ENCODE measurements at places on chromosomes 13 and 19.

DNA sequence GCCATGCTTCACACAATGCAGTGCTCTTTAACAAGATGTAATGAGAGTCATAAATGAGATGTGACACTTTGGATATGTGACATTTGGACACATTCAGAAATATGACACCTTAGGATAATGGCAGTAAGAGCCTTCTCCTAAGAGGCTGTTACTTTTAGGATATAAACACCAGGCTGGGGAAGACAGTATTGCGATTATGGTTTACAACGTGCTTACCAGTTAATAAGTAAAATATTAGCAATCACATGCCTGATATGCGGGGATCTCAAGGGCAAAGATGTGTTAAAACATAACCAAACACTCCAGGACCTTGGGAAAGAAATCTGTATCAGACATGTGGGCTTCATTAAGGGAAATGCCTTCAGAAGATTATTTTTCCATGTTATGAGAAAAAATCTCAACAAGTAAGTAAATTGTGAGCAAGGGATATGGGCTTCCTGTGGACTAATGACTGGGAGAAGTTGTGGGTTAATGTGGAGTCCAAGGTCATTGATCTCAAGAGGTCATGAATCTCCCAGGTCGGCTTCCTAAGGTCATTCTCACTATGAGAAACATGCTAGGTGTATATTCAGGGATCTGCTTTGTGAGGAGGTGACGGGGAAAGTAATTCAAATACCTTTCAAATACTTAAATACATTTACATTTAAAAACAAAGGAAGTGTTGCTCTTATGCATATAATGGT lies 105.3 kb downstream of the STARD13 start:
- DNase-seq = no peak

DNA sequence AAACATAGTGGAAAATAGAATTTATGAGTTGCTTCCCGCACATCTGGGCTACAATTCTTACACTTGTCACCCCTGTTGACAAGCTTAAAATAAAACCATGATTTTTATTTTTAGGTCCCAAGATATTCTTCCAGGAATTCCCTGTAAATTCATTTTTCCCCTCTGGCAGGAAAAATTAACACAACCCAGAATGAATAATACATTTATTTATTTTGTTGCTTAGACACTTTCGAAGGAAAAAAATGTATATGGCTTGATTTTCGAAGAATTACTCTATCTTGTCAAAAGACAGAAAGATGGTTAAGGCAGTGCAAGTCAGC lies 74.4 kb downstream of the LHFPL6 start:
- DNase-seq = no peak

GRCh38 chr13:21046203-21046602 lies 15.2 kb downstream of the LATS2 start:
- no peak for DNase-seq

DNA sequence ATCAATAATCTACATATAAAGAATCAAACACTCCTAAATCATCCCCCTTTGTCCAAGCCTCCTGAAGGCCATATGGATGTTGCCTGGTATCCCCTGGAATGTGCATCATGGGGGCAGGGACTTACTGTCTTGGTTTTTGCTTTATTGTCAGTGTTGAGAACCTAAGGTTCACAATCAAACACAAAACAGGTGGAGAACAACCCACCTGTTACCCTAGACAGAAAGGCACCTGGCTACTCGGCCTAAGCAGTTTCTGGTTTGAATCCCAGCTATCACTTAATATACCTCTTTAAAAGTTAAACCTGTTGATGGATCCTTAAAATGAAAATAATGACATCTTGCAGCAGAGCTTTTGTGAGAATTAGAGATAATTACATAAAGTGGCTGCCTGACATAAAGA lies 68.9 kb downstream of the DCLK1 start:
- DNase-seq = no peak

GRCh38 chr13:20414546-20415305 lies 110.9 kb downstream of the CRYL1 start:
- no peak for DNase-seq

DNA sequence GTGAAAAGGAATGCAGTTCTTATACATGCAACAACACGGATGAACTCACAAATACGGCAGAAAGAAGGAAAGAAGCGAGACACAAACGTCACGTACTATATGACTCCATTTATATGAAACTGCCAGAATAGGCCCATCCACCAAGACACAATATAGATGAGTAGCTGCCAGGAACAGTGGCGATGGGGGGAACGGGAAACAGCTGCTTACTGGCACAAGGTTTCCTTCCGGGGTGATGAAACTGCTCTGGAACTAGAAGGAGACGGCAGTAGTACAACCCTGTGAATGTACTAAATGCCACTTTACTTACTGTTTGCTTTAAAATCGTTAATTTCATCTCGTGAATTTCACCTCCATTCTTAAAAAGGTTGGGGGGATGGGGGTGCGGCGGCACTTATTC lies 28.9 kb downstream of the MLLT1 start:
- no peak for DNase-seq

DNA sequence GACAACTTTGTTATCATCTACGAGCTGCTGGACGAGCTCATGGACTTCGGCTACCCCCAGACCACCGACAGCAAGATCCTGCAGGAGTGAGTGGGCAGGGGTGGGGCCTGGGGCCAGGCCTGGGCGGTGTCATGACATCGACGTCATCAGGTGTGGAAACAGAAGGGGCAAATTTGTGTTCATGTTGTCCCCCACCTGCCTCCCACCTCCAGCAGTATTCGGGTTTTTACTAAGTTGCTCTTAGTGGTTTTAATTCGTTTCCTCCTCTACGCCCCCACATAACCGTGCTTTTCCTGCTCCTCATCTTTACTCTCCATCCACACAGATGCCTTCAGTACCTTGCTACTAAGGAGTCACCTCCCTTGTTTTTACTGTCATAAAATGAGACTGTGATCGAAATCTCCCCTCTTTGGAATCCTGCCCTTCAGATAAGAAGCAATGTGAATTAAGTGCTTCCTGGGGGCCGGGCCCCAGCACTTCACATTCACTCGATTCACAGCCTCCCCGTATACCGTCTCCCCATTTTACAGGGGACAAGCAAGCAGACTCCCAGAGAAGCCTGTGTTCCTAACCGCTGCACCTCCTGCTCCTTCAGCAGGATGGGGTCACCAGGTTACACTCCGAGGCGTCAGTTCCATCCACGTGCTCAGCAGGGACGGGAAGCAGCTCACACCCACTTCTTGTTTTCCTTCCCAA lies 10.5 kb downstream of the AP1M1 start:
- DNase-seq = no peak

- no peak for DNase-seq
Measured at GRCh38 chr13:110414931-110415330, 107.8 kb downstream of the COL4A2 start.

- DNase-seq = no peak
Measured at GRCh38 chr13:25242956-25243355, 44.3 kb downstream of the MTMR6 start.

DNA sequence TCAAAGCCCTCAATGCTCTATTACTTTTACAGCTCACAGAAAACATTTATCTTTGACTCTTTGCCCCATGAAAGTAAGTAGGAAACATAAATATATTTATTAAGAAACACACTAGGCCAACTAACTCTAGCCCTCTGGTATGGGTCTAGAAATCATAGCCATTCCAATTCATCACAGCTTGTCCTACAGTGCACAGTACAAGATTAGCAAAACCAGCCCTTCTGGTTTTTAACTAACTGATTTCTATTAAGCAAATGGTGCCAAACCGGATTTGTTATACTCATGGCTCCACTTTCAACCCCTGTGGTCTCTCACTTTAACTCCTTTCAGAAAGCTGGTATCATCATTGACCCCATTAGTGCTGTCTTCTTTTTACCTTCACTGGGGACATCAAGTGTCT lies 5.6 kb upstream of the LRRC63 start:
- no peak for DNase-seq

DNA sequence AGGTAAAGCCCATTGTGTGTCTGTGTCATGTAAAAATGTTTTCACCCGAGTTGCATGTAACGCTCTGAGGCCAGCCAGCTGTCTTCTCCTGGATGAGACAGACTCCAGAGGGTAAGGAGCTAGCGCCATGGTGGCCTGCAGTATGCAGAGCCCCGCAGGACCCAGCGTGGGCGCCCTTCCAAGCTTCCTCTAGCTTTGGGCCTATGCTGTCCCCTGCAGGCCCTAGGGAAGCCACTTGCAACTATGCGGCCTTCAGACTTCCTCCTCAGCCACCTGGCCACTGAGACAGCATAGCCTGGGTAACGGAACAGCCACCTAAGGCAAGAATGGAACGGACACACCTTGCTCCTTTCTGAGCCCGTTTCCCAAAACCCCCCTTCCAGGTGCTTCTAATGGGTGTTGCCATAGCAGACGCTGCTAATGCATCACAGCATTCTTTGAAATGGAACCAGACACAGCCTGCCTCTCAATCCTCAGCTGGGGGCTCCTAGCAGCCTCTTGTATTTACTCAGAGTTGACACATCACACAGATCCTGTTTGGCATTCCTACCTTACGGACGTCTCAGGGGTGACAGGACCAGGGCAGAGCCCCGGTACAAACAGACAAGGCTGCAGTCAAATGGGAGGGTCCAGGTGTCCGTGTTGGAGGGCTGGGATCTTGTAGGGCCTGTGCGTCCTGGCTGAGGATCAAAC lies 6.2 kb downstream of the FAM32A start:
- DNase-seq = no peak

DNA sequence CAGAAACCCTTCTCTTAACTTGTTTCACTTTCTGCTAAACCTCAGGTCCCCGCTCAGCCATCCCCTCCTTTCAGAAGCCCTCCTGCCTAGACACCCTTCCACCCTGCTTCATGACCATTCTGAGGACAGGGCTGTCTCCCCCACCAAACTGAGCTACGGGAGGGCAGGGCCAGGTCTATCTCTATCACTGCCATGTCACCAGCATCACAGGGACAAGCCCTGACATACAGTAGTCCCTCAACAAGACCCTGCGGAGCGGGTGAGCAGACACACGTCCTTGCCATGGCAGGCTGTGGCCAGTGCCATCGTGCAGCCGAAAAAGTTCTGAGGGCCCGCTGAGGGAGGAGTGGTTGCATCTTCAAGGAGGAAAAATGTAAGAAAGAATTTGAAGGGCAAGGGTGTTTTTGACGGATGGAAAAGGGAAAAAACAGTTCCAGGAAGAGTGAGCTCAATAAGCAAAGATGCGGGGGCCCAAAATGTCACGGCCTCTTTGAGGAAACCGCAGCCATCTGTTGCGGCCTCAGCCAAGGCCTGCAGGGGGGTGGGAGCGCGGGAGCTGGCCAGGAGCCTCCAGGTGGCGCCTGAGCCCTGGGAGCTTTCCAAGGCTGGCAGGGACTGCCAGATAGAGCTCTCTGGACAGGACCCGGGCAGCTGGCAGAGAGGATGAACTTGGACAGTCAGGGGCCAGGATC lies 8.1 kb downstream of the PTGIR start:
- no peak for DNase-seq

- DNase-seq = no peak
Measured at GRCh38 chr19:10155839-10156238, 36.1 kb upstream of the EIF3G start.

- DNase-seq = no peak
Measured at GRCh38 chr19:40249781-40250180, 23.3 kb upstream of the CCNP start.

DNA sequence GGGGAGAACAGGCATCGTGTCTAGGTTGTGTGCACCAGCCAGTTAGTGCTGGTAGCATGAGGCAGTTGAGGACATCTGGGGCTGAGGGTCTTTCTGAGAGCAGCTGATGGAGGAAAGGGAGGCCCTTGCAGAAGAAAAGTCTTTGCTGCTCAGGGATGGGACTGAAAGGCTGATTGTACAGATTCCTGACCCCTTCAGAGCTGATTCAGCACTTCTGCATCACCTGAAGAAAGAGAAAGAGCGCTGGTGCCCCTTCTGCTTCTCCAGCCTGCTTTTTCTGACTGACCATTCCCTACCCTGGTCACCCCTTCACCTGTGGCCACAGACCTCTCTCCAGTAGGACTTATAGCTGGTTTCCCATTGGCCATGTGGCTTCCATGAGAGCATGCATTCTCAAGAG lies 476.2 kb downstream of the TSHZ3 start:
- DNase-seq = no peak

GRCh38 chr13:97188207-97188606 lies 33.9 kb upstream of the MBNL2 start:
- DNase-seq = no peak

- no peak for DNase-seq
Measured at GRCh38 chr13:47796816-47797215, 204.3 kb downstream of the SUCLA2 start.

GRCh38 chr13:98416408-98416807 lies 160.5 kb downstream of the STK24 start:
- no peak for DNase-seq
